Fibroblast of skin of left biceps (primary cell): ENCODE measurements at places on chromosomes 5 and 9.

GRCh38 chr5:133343196-133343595 lies 269.1 kb downstream of the FSTL4 start:
- no peak for DNase-seq

DNA sequence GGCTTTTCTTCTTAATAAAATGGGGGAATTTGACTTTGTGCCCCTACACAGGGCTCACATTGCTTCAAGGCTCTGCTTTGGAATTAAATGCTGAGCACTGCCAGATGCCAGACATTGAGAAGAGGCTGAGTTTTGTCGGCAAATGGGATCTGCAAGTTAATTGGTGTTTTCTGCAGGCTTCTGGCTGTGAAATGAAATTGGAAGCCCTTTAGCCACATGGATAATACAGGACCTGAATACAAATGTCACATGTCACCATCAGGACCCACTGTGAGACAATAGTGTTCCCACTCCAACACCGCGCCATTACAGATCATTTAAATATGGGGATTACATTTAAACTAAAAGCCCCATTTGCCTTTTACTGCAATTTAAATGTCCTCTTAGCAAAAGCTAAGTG lies 164.4 kb downstream of the ZSWIM6 start:
- no peak for DNase-seq

- peak; percentile 32 for DNase-seq
Observed at GRCh38 chr5:177607452-177608192, 7.7 kb downstream of the B4GALT7 start.

DNA sequence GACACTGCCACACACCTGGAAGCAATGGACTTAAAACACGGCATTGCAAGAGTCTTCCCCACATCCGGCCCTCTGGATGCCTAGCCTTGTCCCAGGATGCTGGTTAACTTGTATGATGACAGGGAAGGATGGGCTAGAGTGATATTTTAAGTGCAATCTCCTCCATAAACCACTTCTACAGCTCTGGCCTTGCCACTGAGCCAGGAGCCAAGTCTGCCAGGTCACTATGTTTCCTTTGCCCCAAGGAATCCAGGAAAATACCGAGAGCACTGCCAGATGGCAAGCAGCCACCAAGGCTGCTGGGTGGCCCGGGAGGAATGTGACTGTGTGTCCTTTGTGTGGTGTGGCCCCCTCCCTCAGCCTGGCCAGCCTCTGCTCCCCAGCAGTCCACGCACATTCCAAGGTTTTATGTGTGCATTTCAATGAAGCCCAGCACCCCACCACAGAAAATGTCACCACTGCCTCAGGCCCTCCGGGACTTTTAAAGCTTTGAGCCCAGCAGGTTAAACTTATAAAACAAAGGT lies 106.0 kb downstream of the FRMD3 start:
- DNase-seq, result peak; percentile 34

DNA sequence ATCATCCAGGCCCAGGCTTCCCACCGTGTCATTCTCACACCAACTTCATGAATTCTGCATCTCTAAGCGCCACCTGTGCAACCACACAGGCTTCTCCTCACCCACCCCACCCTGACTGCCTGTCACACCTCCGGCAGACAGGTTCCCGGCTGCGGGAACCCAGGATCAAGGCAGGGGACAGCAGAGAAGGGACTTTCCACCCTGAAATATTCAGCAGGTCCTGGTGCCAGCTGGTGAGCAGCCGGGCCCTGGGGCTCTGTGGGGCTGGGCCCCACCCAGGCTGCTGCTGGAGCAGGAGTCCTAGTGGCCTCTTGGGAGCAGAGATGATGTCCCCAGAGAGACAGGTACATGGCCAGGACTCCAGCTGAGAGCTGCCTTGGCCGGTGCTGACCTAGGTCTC lies 12.7 kb downstream of the ANXA6 start:
- no peak for DNase-seq

- no peak for DNase-seq
Observed at GRCh38 chr9:7456377-7456776, 343.2 kb downstream of the DMAC1 start.

DNA sequence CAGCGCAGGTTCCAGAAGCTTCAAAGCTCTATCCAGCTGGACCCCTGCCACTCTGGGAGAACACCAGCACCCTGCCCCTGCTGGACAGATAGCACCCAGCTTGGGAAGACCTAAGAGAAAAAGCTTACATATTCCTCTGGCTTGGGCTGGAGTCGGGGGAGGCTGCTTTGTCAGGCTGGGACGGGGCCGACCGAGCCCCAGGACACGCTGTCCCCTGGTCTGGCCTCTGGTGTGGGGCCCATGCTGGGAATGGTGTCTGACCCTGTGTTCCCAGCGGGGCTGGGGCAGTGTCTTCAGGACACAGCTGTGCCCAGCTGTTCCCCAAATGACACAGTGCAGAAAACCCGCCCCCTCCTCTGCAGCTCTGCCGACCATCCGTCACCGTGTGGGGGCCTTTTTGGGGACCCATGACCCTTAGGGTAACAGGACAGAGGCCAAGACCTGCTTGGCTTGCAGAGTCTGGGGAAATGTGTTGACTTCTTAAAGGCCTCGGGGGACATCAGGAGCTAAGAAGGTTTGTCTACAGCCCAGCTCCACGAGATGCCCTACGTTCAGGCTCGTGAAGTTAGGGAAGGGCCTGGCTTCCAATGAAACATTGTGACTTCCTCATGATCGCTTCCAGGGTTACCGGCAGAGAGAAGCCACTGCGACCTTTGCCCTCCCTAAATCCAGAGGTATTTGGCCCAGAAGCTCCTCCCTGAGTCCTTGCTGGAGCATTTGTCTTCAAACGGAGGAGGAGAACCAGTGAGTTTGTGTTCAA lies 20.4 kb upstream of the SLC2A6 start:
- DNase-seq, result no peak

GRCh38 chr9:38160613-38161215 lies 91.7 kb upstream of the SHB start:
- DNase-seq, result no peak

DNA sequence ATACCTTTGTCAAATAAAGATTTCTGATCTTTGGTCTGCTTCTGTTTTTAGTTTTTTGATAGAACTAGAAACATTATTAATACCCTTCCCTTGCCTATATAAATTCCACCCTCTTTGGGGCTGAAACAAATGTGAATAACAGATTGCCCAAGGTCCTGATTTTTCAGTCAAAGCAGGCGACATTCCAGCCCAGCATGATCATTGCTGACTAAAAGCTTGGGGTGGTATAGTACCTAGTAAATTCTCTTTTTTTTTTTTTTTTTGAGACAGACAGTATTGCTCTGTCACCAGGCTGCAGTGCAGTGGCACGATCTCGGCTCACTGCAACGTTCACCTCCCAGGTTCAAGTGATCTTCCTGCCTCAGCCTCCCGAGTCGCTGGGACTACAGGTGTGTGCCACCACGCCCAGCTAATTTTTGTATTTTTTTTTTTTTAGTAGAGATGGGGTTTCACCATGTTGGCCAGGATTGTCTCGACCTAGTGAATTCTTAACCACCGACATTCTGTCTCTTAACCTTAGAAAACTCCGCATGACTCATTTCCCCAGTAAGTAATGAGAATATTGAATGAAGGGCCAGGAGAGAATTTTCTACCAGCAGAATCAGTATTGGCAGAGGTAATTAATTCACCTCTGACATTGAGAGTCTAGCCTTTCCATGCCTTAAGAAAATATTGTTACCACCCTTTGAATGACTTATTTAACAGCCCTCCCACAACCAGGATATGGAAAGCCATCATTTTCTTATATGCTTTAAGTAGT lies 226.4 kb downstream of the GNA14 start:
- DNase-seq, result no peak
